Retinal pigment epithelial cell (primary cell): ENCODE measurements at places on chromosomes 7 and 10.

- DNase-seq, result no peak
These were observed 13.2 kb downstream of the PCLO start for GRCh38 chr7:83149466-83149865.

DNA sequence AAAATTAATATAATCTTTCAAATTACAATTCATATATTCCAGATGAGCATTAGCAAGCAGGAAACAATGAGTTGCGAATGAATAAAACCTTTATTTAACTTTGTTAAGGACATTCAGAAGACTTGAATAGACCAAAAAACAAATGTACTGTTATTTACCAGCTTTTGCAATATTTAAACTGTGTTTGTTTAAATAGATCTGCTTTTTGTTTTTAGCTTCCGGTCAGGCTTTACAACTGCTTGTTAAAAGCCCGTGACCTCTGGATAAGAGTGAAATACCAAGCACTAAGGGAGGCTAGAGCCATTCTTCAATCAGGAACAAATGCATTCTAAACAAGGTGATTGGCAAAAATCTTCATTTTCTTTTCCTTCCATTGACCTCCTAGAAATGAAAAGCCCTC lies 184.9 kb upstream of the GNAI1 start:
- DNase-seq, result no peak

DNA sequence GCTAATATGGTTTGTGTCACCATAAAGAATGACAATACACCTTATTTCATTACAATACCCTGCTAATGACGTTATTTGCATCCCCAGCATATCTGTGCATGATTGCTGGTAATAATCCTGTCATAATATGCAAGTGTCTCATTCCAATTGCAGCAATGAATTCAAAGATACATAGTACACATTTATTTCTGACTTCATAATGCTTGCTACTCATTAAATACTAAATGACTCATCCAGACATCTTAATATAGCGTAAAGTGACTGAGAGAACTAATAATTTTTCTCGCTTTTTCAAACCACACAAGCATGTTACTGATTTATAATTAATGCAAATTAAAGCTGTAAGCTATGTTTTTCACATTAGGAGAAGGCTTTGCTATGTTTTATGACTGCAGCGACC lies 234.7 kb upstream of the MDFIC start:
- no peak for DNase-seq

DNA sequence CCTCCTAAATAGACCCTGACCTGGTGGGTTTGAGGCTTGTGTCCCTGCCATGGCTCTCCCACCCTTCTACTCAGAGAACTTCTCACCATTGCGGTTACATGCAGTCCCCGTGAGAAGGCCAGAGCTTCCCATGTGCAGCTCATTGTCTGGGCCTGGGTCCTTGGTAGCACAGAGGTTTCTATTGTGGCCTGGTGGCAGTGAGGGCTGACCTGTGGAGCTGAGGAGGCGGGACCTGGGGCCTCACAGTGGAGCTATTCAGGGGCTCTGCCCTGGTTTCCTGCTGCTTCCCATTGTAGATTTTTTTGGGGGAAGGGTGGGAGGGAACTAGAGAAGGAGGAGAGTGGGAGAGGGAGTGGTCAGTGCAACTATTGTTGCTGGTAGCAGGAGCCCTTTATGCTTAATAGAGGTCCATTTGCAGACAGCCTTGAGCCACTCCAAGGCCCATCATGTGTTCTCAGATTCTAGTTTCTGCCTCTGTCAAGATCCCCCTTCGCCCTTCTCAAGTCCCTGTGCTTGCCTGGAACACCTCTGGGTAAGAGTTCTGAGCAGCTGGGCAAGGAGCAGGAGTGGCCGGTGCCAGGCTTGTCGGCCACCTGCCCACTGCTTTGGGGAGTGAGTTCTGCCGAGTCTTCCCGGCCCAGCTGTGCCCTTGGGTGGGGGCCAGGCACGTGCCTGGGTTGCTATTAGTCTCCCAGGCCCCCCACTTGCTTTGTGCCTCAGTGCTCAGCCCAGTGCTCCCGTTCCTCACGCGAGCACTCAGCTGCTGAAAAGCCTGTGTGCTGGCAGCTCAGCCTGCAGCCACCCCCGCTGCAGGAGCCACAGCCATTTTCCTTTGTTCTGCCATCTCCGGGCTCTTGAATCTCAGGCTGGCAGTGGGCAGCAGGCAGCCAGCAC lies 10.7 kb downstream of the TSPAN14 start:
- DNase-seq, result no peak

DNA sequence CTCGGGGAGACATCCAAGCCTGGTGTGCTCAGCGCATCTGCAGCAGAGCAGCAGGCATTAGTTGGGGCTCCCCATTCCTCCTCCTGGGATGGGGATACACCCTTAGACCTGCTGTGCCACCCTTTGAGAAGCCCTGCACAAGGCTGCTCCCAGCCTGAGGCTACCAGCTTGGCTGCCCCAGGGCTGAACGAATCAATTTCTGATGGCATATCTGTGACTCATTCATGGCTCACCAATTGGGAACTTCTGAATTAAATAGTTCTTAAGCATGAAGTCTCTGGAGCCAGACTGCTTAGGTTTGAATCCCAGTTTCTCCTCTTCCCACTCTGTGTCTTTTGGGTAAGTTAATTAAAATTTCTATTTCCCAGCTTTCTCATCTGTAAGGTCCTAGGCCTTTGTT lies 16.3 kb upstream of the GLI3 start:
- DNase-seq, result no peak
